ENCODE measurements at places on chromosomes 2 and 18.

- DNase-seq: no peak
These were observed 239.1 kb downstream of the TSN start for GRCh38 chr2:121994238-121995206.

DNA sequence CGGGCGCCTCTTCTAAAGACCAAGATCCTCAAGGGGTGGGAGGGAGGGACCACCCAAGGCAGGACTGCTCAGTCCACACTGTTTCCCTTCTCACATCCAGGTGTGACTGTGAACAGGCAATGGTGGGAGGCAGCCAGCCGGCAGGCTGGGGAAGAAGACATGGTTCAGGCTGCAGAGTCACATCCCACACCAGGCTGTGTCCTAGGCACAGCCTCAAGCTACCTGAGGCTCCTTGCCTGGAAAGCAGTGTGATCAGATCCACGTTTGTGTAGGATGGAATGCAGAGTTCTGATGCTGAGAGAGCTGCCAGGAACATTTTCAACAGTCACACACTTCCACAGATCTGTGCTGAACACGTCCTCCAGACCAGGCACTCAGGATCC is 16.4 kb downstream of the SLC66A2 start:
- DNase-seq: no peak

DNA sequence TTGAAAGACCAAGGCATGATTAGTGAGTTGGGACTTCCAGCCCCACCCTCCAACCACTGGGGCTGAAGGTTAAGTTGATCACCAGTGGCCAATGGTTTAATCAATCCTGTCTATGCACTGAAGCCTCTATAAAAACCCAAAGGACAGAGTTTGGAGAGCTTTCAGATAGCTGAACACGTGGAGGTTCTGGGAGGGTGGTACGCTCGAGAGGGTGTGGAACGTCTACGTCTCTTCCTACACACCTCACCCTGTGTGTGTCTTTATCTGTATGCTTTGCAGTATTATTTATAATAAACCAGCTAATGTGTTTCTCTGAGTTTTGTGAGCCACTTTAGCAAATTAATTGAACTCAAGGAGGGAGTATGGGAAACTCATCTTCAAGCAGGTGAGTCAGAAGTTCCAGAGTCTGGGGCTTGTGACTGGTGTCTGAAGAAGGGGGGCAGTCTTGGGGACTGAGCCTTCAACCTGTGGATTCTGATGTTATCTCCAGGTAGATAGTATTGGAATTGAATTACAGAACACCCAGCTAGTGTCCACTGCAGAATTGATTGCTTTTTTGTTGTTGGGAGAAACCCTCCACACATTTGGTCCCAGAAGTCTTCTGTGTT is 20.3 kb downstream of the ACTR3 start:
- DNase-seq: peak; percentile 49

DNA sequence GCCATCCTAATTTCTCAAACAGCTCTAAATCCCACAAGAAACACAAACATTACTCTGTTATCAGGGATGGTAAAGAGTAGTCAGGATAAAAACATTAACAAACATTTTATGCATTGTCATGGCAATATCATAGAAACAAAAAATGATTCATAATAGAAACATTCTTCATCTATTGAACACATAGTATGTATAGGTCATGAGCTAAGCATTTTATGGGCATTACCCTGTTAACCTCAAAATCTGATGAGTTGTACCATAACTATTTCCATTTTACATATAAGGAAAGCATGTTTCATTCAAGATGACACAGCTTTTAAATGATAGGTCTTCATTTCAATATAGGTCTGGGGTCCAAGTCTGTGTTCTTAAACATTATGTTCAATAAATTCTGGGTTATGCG is 344.9 kb downstream of the RND3 start:
- no peak for DNase-seq

Measured in stimulated activated CD8-positive, alpha-beta memory T cell treated with anti-CD3 and anti-CD28 coated beads, Interleukin-4, amount 100 ng/mL, for 1 hour (primary cell).